ENCODE measurements at places on chromosomes 7 and 10. TPM values are rescaled to one million over a fixed set of nuclear protein-coding genes. Genes with fewer than 3 reads are reported as not detected.
A peak's percentile ranks its signal among the peaks of the same experiment; 100 is the strongest.

Gene NPFFR1
- total RNA-seq: 0.31 TPM

Gene AKR1C2
- 22.6 TPM for total RNA-seq

Gene NXPH1
- 47.4 TPM for total RNA-seq

Gene HACD1
- total RNA-seq: 18.7 TPM

- DNase-seq: no peak
Observed at GRCh38 chr7:128933180-128933891, 4.4 kb upstream of the IRF5 start.

GRCh38 chr7:136070736-136071505, 93.8 kb upstream of the MTPN start:
- no peak for DNase-seq

DNA sequence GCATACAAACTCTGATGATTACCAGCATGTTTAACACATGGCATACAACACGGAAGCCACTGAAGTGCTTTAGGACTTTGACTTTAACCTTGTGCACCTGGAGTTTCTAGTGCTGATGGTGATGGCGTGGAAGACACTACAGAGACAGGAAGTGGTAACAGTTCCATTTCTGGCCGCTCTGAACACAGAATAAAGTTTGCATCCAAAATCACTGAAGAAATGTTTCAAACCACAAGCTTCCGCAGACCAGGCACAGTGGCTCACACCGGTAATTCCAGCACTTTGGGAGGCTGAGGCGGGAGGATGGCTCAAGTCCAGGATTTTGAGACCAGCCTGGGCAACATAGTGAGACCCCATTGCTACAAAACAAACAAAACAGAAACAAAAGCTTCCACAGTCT, 40.3 kb upstream of the TNPO3 start:
- DNase-seq: no peak

- no peak for DNase-seq
Observed at GRCh38 chr7:26420422-26421019, 128.9 kb downstream of the SNX10 start.

DNA sequence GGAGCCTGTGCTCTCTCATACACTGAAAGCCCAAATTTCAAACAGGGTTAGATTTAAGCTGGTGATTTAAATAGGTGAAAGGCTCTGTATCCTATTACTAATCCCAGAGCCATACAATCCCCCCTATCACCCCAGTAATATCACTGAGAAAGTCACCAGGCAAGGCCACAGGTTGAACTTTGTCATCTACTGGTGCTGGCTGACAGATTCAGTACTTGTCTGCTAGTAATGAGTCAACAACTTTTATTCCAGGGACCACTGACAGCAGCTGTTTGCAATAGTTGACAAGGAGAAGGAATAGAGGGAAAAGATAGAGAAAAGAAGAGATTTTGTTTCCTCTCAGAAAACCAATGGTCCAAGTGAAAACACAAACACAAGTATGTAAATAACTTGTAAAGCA, 10.4 kb downstream of the ASB15 start:
- no peak for DNase-seq

DNA sequence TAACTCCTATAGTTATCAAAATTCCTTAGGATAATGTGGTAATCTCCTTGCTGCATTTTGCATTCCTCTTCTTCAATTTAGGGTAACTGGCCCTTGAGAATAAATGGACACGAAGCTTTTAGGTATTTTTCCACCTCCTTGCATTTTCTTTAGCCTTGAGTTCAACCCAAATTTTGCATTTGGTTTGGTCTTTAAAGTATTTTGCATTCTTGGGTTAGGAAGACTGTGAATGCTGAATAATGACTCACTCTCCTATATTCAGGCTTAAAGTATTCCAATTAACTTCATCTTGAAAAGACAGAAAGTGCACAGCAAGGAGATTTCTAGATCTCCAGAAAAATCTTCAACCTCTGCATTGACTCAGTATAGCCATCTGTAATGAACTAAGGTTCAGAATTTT, 47.3 kb downstream of the TFPI2 start:
- no peak for DNase-seq

- no peak for DNase-seq
Observed at GRCh38 chr7:1669954-1670893, at the start of gene ELFN1. TSS of gene ELFN1 (plus strand) at chr7:1670277. CDS start at chr7:1744597, 74,320 bp downstream.

DNA sequence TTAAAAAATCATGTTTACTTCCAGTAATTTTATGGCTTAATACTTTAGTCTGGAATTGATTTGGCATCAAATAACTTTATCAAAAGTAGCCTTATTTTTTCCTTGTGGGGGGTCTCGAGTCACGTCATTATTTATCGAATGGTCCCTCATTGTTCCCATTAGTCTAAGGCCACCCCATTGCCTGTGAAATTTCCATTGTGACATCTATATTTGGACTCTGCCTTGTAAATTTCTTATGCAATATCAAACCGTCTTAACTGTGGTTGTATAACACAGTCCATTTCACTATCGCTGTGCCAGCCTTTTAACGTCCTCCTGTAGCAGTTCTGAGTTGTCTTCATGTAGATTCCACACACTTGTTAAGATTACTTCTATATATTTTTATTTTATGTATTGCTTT, 103.9 kb upstream of the RET start:
- no peak for DNase-seq

DNA sequence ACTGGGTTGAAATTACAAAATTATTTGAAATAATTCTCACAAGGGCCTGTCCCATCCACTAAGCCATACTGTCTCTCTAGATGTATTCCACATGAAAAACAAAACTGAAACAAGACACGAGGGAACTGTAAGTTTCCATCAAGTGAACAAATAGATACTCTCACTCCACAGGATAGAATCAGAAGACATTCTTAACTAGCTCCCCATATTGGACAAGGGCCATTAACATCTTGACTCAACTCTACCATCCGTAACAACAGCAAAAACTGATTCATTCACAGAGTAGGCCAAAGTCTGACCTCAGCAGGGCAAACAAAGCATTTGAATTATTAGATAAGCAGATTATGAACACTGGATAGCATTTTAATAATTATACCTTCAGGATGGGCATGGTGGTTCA, 29.1 kb downstream of the UBE2H start:
- no peak for DNase-seq

DNA sequence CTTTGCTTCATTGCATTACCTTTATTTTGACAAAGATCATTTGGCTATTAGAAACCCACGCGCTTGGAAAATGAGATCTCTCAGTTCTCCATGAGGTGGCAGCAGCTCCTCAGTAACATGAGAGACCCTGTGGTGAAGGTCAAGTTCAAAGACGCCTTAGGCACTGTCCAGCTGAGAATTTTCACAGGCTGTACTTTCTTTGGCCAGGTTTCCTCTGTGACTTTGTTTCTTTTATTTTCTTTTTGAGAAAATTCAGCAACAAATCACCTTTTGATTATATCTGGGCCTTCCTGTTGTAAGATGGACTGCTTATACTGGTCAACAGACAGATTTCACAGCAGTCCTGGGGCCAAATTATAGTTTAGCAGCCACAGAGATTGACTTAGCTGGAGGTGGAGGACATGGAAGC, 54.5 kb downstream of the RAB18 start:
- DNase-seq: peak; percentile 1

GRCh38 chr10:51649064-51649463, 50.3 kb downstream of the CSTF2T start:
- DNase-seq: no peak

GRCh38 chr7:68853254-68853653, 745.0 kb upstream of the AUTS2 start:
- peak; percentile 13 for DNase-seq

DNA sequence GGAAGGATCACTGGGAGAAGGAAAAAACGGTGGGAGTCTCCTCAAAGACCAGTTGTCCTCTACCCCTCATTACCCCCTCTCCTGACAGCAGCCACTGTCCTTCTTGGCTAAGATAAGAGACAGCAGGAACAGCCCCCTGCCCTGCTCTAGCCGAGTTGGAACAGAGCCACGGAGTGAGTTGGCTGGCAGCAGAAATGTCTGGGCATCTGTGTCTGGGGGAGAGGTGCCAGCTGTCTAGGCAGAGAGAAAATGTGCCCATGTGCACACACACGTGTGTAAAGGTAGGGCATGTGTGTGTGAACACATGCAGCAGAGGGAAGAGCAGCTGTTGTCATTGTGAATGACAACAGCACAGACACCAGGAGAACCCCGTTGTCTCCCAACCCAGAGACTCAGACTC, 9.4 kb upstream of the HILPDA start:
- no peak for DNase-seq

GRCh38 chr7:88243345-88243909, 23.6 kb upstream of the SRI start:
- DNase-seq: peak; percentile 10

GRCh38 chr7:155980841-155981240, 168.6 kb upstream of the SHH start:
- no peak for DNase-seq

DNA sequence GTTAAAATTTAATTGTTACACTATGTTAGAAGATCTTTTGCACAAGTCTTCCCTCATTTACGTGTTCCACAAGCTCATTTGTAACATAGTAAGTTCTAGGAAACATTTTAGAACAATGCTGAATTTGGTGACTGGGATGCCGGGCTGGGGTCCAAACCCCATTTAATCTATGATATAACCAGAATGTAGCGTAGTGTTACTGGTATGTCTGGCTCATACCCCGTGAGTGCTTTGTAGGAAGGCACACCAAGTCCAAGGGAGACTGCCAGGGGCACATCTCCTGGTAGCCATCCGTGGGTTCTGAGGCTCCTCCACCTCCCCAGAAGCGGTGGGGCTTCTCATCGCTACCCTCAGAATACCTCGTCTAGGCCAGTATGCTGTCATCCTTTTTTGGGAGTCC, 21.3 kb upstream of the TMEM236 start:
- no peak for DNase-seq

DNA sequence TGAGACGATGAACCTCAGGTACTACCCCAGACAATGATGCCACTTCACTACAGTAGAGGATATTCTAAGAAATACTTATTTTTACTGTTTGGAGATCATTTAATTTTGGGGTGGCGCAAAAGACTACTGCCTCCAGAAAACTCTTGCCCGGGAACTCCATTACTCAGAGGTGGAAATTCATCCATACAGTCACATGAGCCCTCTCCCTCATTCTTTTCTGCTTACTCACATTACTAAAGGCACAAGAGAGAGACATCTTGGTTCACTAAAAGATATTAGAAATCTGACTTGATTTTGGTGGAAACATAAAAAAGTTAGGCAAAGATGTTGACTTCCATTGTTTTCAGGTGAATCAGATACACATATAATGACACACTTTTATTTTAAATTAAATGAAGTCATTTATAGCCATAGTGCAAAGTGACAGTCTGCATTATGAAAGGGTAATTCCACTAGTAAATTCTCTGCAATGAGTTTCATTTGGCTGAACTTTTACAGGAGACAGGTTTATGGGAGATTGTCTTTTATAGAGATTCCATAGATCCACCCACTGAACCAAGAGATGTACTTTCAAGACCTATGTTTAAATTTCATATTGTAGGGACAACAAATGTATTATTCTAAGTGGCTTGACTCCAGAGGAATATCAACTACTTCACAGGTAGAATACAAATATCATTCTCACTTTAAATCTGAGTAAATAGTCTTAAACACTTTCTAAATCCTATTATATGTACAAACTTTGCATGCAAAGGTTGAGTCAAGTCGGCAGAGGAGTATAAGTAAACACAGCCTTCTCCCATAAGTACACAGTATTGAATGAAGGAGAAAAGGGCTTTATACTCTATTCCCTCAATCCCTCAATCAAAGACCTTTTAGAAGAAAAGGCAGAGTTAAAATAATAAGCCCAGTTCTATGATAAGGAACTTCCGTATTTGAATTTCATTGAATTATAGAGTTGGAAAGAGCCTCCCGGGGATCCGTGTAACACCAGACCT, 18.8 kb downstream of the NEBL start:
- DNase-seq: no peak

DNA sequence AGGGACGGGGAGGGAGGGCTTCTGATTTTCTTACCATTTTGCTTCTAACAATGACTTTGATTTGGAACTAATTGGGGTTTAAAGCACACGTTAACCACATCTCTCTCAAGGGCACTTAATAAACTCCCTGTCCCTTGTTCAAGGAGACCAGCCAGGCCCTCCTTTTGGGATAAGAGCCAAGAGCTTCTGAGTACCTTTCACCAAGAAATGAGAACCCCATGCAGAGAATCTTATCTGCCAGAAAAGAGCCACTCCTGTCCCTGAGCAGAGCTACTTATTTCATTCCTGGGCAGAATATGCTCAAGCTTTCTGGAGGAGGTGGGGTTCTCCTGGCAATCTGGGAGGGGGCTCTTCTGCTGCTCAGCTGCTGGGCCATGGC, 574.6 kb downstream of the GALNT17 start:
- no peak for DNase-seq

DNA sequence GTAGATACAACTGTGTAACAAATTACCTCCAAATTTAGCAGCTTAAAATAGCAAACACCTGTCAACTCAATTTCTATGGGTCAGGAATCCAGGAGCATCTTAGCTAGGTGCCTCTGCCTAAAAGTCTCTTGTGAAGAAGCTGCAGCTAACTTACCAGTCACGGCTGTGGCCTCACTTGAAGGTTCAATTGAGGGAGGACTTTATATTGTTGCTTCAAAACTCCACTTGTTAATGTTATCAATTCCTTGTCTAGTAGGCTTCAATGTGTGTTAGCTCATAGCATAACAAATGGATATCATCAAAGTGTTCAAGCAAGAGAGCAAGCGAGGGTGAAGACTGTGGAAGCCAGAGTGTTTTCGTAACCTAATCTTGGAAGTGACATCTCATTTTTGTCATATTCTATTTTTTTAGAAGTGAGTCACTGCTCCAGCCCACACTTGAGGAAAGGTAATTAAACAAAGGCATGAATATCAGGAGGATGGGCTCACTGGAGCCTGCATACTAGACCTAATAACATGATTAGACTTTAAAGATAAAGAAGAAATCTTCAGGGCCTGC, 172.9 kb downstream of the SPAG6 start:
- no peak for DNase-seq

- DNase-seq: no peak
Observed at GRCh38 chr10:23331567-23332301, 12.9 kb downstream of the C10orf67 start.

GRCh38 chr7:140403878-140404564, at the start of gene RAB19:
TSS of gene RAB19 (plus strand) at chr7:140404058. CDS start at chr7:140407647, 3,589 bp downstream.
- no peak for DNase-seq

GRCh38 chr7:27520815-27521790, 141.6 kb downstream of the HIBADH start:
- no peak for DNase-seq

DNA sequence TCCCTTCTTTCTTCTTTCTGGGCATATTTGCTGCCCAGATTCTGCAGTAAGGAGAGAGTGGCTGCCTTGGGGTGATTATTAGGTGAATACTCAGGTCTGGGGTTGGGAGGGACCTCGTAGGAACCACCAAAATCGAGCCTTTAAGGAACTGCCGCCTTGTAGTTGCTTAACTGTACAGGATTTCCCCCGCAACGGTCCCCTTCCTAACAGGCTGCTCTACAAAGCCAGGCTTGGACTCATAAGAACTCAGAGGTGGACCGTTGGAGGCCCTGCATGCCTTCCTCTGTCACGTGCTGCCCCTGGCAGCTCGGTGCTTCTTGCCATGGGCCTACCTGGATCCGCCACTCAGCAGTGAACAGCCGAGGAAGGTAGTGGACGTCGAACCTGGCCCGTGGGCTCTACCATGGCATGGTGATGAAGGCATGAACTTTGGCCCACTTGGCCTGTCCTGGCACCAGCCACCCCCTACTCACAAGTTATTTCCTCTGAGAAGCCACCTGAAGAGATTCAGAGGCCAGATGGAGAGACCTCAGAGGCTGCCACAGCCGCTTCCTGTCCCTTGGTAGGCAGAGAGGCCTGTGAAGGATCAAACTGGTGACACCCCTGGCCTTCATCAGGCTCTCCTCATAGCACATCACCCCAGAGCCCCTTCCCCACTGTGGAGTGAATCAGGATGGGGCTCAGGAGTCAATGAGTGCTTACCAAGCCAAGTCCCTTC, 54.6 kb downstream of the NOD1 start:
- no peak for DNase-seq

- no peak for DNase-seq
Observed at GRCh38 chr7:94410413-94411187, 15.9 kb downstream of the COL1A2 start.
